ENCODE measurements at places on chromosomes 6 and 20.

DNA sequence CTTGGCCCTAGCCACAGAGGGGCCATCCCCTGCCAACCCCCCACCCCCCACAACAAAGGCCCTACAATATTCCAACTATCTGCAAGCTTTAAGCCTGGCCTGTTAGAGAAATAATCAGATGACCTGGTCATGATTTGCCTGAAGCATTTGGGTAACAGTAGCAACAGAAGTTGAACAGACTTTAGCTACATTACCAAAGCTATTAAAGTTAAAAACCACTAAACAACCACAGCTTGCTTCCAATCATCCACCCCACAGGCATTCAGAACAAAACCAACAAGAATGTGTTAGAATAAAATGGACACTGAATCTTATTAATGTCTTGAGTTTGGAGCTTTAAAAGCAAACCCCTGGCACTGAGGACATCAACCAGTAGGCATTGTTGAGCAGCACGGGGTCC, 250.9 kb downstream of the LRFN2 start:
- no peak for DNase-seq

DNA sequence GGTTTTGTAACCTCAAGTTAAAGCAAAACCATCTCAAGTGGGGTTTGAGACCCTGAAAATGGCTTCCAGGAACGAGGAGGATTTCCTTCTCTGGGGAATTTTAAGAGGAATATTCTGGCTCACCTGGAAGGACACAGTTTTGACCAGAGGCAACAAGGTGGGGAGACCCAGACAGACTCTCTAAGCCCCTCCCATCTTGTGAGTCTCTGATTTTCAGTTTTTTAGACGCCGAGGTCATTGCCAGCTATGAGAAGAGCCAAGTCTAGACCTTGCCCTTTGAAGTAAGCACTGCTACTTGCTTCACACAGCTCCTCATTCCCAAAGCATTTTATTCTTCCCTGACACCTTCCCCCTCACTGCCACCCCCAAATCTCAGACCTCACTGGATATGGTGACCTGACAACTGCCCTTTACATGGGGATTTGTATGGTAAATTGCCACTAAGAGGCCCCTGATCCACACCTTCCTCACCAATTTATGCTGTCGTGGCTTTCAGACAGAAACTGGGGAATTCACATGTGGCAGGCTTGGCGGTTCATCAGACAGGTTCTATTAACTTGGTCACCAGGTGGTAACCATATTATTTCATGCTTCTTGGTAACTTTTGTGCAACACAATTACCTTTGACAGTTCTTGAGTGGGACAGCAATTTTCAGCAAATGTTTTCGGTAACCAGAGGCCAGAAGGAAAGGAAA, 116.2 kb downstream of the ISM1 start:
- no peak for DNase-seq

- no peak for DNase-seq
Observed at GRCh38 chr20:8150591-8150990, 18.5 kb downstream of the PLCB1 start.

DNA sequence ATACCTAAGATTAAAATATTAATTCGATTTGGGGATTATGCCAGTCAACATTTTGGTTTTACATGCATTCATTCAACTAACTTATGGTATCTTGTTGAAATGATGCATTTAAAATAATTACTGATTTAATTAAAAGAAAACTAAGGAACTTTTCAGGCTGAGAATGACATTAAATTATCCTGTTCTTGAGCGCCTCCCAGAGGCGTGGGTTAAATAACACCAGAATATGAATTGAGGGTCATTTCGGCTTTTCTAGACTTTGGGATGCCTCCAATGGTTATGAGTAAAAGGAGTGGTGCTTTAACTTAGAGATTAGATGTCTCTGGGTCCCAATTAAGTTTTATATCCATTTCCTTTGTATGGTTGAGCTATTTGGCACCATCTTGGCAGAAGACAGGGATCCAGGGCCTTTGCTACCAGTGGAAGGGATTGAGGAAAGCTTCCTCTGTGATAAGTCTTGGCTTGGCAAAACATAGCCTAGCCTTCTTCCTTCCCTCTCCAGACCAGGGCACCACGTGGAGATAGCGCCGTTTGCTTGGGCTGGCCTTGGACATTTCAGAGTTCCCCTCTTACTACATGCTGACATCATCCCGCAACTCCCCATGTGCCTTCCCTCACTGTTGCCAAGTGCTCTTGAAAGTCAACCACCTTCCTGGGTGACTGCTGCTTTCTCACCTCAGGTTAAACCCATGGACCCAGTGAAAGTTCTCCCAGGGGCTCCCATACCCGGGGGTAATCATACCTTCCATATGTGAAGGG, 28.7 kb downstream of the GNAS start:
- no peak for DNase-seq

DNA sequence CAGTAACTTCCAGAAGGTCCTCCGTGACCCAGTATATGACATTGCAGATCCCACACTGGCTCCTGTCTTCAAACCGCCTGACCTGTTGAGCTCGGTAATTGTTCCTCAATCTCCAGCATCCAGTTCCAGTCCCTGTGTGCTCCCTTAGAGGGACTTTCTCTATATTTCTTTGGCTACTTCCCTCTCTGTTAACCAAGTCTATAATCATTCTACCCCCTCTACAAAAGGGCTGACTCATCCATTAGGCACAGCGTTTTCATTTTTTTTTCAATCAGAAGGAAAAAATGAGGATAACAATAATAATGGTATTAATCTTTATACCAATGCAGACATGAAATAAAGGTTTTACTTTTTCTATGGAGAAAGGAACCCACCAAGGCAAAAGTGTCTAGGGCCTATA, 69.3 kb downstream of the FAM229B start:
- DNase-seq: no peak

DNA sequence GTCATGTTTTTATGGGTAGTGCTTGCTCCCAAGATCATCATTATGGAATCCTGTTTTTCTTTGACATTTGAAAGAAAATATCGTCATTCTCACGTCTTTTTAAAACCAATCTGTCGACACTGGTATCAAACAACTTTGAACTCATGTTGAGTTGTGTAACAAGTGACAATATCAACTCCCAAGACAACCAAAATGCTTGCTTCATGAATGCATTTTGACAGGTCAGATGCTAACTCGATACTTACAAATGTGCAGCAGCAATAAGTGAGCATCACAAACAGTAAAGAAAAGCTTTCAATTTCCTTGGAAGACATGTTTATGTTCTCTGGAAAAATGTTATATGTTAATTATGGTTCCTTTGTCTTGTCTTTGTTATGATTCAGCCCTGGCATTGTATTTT, 125.9 kb downstream of the EPHA7 start:
- DNase-seq: no peak

DNA sequence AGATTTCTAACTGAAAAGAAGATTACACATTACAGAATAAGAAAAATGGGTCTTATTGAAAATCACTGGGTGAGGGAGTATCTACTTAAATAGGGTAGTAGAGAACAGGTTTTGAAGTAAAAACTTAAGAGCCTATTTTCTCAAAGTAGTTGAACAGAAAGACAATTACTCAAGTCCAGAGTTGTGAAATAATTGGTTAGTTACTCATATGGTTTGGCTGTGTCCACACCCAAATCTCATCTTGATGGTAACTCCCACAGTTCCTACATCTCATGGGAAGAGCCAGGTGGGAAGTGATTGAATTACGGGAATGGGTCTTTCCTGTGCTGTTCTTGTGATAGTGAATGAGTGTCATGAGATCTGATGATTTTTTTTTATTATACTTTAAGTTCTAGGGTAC, 1035.3 kb upstream of the GJE1 start:
- DNase-seq: no peak

DNA sequence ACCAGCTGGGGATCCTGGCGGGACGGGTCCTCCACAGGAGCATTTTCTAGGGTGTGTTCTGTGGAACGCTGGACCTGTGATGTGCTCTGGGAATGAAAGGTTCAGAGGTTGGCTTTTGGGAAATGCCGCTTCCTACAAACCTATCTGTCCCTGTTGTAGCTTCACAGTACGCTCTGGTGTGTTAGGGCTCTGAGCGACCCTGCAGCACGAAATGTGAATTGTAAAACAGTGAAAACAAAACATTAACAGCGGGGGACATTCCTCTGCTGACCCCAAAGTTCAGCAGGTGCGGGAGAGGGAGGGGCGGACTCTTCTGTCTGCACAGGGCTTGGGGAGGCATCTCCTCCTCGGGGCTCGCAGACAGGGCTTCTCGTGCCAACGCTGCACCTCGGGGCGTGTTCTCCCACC, 155.9 kb downstream of the NRN1 start:
- DNase-seq: no peak

- no peak for DNase-seq
Observed at GRCh38 chr6:111499269-111499793, 16.3 kb upstream of the REV3L start.

DNA sequence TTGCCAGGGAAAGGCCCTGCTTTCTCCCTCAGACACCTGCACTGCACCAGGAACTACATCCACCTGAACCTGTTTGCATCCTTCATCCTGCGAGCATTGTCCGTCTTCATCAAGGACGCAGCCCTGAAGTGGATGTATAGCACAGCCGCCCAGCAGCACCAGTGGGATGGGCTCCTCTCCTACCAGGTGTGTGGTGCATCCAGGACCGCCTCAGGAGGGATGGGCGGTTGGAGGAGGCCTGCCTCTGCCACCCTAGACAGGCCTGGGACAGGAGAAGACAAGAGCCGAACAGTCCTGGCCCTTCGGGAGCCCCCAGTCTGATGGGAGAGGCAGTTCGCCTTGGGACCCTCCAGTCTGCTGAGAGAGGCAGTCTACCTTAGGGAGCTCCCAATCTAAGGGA, 24.2 kb downstream of the GLP1R start:
- peak; percentile 17 for DNase-seq

- no peak for DNase-seq
Observed at GRCh38 chr20:15843777-15844176, 729.5 kb downstream of the KIF16B start.

DNA sequence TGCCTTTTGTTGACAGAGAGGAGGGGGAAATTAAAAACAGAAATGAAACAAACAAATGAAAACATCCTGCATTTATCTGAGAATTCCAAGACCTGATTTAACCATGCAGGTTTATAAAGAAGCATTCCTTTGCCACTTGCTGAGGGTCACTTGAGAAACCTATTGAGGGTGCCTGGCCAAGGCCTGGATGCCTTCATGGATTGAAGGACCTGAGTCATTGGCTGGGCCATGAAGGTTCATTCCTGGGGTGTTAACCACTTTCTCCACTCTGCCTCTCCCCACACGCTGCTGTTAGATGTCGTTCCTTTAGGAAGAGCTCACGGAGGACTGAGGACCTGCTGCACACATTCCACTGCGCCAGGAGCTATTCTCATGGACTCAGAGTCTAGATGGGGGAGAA, 49.7 kb downstream of the DAAM2 start:
- no peak for DNase-seq

DNA sequence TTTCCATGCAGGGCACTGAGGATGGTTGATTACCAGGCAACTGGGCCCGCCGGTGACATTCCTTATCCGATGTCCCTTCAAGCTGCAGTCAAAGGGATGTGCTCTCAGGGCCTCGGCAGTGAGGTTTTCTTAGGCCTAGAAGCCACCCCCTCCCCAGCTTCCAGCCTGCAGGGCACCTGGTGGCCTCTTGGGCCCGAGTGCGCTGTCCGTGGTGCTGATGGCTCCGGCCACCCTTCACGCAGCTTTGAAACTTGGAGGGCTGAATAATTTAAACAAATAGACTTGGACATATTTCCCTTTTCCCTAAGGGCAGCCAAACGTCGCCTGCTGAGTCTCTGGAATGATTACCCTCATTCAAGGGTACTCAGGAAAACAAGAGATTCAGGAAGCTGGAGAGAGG, 8.9 kb upstream of the MLN start:
- DNase-seq: peak; percentile 35

- no peak for DNase-seq
Observed at GRCh38 chr6:28534306-28534705, 8.6 kb downstream of the GPX5 start.

GRCh38 chr6:79186564-79186963, 47.9 kb downstream of the HMGN3 start:
- DNase-seq: no peak

DNA sequence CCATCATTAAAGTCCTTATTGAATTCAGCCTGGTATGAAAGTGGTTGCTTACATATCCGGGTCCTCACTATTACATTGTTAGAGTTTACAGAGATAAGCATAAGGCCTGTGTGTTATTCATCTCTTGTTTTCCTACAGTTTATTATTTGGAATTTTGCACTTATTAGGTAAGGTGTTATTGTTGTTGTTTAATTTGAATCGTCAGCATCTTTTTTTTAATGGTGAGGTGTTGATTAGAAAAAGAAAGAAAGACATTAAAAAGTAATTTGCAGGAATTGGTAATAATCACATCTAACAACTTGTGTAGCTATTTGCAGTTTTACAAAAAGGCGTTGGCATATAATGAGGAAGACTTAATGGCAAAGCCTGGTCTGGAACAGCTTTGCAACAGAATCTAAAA, 158.6 kb downstream of the SAMD5 start:
- DNase-seq: no peak

GRCh38 chr6:117267766-117268534, 2.6 kb downstream of the VGLL2 start:
- DNase-seq: no peak

GRCh38 chr6:30998785-30999184, 11.5 kb upstream of the MUC22 start:
- DNase-seq: no peak

GRCh38 chr6:41100871-41101287, 28.1 kb downstream of the NFYA start:
- peak; percentile 5 for DNase-seq

DNA sequence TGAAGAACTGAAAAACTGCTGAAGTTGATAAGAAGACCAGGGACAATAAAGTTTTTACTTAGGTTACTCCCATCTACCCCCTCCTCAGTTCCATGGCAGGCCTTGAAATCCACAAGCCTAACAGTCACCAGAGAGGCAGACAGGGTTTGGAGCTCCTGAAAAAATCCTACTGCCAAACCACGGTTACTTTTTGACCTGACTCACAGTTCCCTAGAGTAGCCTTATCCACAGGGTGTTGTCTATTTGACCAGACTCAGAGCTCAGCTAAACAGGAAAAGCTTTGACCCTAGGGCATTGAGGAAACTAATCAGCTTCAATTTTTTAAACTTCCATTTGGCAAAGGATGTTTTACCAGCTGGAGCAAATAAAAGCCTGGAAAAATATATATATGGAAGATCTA, 257.7 kb upstream of the NT5E start:
- no peak for DNase-seq

GRCh38 chr6:34207695-34208443, 28.8 kb upstream of the HMGA1 start:
- no peak for DNase-seq

DNA sequence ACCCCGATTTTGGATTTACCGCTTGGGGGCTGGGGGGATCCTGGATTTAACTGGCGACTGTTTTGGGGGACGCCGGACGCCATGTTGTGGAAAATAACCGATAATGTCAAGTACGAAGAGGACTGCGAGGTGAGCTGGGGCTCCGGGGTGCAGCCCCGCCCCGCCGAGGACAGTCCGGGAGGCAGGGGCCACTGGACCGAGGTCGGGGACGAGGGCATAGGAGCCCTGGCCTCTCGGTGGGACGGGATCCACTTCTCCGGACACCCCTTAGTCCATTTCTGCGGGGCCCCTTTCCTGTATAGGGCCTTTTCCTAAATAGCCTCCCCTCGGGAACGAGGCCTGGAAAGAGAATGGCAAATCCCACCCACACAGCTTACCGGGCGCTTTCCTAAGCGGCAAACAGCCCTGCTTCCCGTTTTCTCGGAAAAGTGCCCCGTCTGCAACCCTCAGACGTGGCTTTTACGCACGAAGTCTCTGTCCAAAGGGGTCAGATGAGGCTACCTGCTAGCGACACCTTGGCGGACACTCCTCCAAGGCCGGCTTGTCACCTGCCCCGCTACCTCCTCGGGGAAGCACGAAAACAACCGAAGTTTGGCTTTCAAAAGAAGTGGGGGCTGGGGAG, 469 bp downstream of the TFAP2C start:
- no peak for DNase-seq

All from stomach (tissue), 19 donors.